IMR-90 (cell line): ENCODE measurements at places on chromosomes 2 and 18. TPM values are rescaled to one million over a fixed set of nuclear protein-coding genes. Genes with fewer than 3 reads are reported as not detected.

Gene POTEF
- total RNA-seq, result not detected in 2 replicates

Gene UGT1A3
- not detected in 2 replicates for total RNA-seq

Gene ADAM23
- 2.9 and 3.9 TPM in 2 replicates for total RNA-seq

Gene DSG1
- total RNA-seq, result not detected in 2 replicates
